CD4-positive, alpha-beta T cell treated with Interferon alpha-2 for 1 hour (primary cell): ENCODE measurements at places on chromosomes 13 and 19.

DNA sequence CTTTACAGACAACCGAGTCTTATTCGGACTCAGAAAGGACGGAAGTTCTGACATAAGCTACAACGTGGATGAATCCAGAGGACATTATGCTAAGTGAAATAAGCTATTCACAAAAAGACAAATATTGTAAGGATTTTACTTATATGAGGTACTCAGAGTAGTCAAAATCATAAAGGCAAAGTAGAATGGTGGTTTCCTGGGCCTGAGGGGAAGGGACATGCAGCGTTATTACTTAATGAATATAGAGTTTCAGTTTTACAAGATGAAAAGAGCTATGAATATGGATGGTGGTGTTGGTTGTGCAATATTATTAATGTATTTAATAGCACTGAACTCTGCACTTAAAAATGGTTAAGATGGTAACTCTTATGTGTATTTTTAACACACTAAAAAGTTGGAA, 419.1 kb upstream of the SGCG start:
- no peak for DNase-seq

DNA sequence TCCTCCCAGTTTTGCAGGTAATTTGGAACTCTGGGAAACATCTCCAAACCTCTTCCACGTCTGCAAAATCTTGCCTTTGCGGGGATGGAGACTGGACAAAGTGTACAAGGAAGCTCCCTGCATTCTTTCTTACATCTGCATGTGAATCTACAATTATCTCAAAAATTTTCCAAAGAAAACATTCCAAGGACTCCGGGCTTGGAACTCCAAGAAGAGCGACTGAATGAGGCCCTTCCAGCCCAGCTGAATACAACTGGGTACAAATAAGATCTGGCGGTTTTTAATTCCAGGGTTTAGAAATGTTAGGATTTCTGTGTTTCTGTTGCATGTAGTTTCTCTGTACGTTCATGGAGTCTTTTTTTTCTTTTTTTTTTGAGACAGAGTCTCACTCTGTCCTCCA, 28.5 kb downstream of the EXOC3L2 start:
- DNase-seq: no peak

DNA sequence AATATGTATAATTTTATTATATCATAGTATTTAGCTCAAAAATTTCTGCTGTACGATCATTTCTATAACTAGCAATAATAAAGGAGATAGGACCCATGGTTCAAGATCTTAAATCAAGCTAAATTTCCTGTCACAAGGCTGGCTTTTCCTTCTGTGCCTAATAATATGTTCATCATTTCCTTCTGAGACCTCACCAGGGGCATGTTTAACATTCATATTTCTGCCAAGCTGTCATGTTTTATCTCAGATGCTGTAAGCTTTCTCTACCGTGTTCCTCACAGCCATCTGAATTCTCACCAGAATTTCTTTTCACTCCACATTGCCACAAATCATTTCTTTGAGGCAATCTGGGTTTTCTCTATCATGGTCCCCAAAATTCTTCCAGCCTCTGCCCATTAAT, 482.3 kb upstream of the SGCG start:
- DNase-seq: no peak

DNA sequence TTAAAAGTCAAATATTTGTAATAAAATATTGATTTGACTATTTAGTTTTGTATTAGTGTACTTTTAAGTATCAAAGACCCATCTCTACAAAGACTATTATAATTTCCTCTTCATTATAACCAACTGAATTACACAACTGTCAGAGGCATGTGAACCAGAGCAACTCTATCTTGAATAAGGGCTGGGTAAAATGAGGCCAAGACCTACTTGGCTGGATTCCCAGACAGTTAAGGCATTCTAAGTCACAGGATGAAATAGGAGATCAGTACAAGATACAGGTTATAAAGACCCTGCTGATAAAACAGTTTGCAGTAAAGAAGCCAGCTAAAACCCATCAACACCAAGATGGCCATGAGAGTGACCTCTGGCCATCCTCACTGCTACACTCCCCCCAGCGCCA, 36.2 kb upstream of the ATP12A start:
- no peak for DNase-seq

DNA sequence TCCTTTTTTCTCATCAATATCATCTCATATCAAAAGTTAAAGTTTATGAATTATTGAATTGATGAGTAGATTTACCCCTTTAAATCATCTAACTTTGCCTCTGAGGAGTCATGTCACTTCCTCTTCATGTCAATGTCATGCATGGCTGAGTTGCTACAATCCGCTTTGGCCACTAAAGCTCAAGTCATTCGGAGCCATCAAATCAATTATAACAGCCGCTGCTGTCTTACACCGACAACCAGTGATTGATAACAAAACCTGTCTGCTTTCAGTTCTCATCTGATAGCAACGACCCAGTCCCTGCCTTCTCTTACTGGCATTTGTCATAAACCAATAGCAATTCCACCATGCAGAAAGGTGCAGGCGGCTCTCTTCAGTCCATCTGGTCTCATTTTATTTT, 429.3 kb downstream of the DIAPH3 start:
- no peak for DNase-seq
